CD4-positive, alpha-beta T cell (primary cell): ENCODE measurements at places on chromosomes 6 and 20. TPM values are rescaled to one million over a fixed set of nuclear protein-coding genes. Genes with fewer than 3 reads are reported as not detected.

PEX7 gene
- total RNA-seq: 3.4 TPM

SAPCD1 gene
- 2.8 TPM for total RNA-seq

PTPRT gene
- not detected for total RNA-seq

- no peaks in the 10 kb centered on the region for H3K27me3 ChIP-seq
- H3K4me1 ChIP-seq: no peaks in the 10 kb centered on the region
Measured at GRCh38 chr20:23622839-23623343, 14.9 kb downstream of the CST3 start.

TREML2 gene
- 0.78 TPM for total RNA-seq

- no peaks in the 10 kb centered on the region for H3K36me3 ChIP-seq
- no peak overlapping the region for H3K4me3 ChIP-seq
- H3K27ac ChIP-seq: no peak overlapping the region
- H3K27me3 ChIP-seq: no peaks in the 10 kb centered on the region
Measured at GRCh38 chr6:74638412-74638811, 567.4 kb downstream of the COL12A1 start.

DNA sequence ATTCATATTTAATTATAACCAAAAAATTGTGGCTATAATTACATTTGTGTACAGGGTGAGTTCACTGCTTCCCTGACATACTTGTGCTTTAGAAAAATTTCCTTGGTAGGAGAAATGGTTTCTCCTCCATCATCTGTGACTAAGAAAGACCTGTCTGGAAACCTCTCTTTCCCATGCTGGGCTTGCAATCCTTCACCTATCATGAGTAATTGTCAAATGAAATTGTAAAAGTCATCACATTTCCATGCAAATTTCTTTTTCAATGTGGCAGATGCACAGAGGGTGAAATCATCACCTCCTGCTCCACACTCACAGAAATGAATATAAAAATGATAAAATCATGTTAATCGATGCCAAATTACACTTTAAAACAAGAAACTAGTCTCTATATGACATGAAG, 1.5 kb upstream of the SIRPB1 start:
- no peak overlapping the region for H3K27ac ChIP-seq
- H3K4me1 ChIP-seq: peaks cover 51% of the 10 kb centered on the region
- H3K4me3 ChIP-seq: no peak overlapping the region

GRCh38 chr20:9160757-9161156, 91.9 kb downstream of the PLCB4 start:
- no peak for DNase-seq
- no peaks in the 10 kb centered on the region for H3K27me3 ChIP-seq
- no peaks in the 10 kb centered on the region for H3K4me1 ChIP-seq
- H3K36me3 ChIP-seq: no peaks in the 10 kb centered on the region
- no peak overlapping the region for H3K27ac ChIP-seq

OR12D3 gene
- not detected for total RNA-seq

GRCh38 chr6:89032599-89032998, 48.0 kb upstream of the PNRC1 start:
- no peaks in the 10 kb centered on the region for H3K27me3 ChIP-seq
- no peak overlapping the region for H3K27ac ChIP-seq
- H3K36me3 ChIP-seq: no peaks in the 10 kb centered on the region
- no peaks in the 10 kb centered on the region for H3K4me1 ChIP-seq
- peak; percentile 33 for DNase-seq

- DNase-seq: no peak
- no peak overlapping the region for H3K27ac ChIP-seq
- H3K4me1 ChIP-seq: peaks cover under 1% of the 10 kb centered on the region
- no peak overlapping the region for H3K4me3 ChIP-seq
- H3K27me3 ChIP-seq: peaks cover 21% of the 10 kb centered on the region
- H3K36me3 ChIP-seq: no peaks in the 10 kb centered on the region
Measured at GRCh38 chr6:146548898-146549374, 5.3 kb downstream of the RAB32 start.
